Stimulated activated CD8-positive, alpha-beta memory T cell treated with anti-CD3 and anti-CD28 coated beads, Interleukin-15, amount 100 ng/mL, for 24 hours (primary cell): ENCODE measurements at places on chromosomes 2 and 18.

DNA sequence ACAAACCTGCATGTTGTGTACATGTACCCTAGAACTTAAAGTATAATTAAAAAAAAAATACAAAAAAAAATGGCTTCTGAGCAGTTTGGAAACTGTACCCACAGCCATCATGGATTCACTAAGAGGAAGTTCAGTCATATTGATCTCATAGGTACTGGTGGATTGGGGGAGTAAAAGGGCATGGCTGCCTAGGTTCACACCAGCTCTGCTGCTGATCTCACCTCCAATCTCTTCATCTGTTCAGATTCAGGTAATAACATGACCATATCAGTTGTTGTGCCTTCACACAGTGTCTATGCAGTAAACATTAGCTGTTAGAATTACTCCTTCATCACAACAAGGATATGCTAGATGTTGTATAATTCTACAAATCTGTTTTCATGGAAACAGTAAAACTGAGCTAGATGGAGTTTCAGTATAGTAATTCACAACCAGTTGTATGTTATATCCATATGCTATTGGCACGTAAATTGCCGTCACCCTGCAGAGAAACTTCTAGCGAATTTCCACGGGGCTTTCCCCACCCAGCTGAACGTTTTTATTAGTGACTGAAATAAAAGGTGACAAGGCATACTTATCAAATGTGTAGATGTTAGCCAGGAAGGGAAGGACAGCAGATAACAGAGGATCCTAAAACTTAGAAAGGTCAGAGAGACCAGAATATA lies 59.3 kb upstream of the ITM2C start:
- DNase-seq = no peak

DNA sequence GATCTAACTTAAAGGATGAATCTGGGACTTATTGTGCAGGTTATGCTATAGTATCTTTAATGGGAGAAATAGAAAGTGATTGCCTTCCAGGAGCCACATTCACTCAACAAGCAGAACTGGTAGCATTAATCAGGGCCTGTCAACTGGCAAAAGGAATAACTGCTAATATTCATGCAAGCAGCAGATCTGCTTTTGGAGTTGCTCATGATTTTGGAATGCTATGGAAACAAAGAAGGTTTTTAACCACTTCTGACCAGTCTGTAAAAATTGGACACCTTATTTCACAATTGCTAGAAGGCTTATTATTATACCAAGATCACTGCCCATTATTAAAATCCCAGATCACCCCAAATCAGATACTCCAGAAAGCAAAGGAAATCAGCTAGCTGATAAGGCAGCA lies 200.4 kb downstream of the MREG start:
- no peak for DNase-seq

GRCh38 chr2:168583710-168584521 lies 127.8 kb downstream of the CERS6 start:
- no peak for DNase-seq

- DNase-seq = no peak
Measured at GRCh38 chr2:30410217-30410616, 36.8 kb upstream of the LCLAT1 start.

- no peak for DNase-seq
Measured at GRCh38 chr2:217742841-217743240, 260.0 kb downstream of the TNS1 start.

DNA sequence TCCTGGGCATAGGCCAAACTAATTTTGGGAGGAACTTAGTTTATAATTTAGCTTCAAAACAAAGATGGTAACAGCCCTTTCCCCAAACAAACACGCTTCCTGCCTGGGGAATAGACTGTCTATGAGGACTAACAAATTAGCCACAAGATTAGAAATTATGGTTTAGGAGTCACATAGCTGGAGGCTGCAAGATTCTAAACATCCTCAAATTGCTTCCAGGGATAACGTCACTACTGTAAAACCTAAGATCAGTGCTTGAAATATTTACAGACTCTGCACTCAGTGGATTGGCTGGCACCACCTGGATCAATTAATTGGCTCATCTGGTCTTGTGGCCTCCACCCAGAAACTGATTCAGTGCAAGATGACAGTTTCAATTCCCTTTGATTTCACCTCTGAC lies 118.0 kb upstream of the TACR1 start:
- DNase-seq = no peak

- no peak for DNase-seq
Measured at GRCh38 chr2:8059255-8059654, 622.6 kb upstream of the ID2 start.

- DNase-seq = no peak
Measured at GRCh38 chr18:23849141-23849540, 159.9 kb downstream of the LAMA3 start.

- no peak for DNase-seq
Measured at GRCh38 chr2:74944987-74945787, 13.3 kb upstream of the POLE4 start.

GRCh38 chr2:172105471-172106107 lies 2.9 kb upstream of the DLX2 start:
- no peak for DNase-seq

DNA sequence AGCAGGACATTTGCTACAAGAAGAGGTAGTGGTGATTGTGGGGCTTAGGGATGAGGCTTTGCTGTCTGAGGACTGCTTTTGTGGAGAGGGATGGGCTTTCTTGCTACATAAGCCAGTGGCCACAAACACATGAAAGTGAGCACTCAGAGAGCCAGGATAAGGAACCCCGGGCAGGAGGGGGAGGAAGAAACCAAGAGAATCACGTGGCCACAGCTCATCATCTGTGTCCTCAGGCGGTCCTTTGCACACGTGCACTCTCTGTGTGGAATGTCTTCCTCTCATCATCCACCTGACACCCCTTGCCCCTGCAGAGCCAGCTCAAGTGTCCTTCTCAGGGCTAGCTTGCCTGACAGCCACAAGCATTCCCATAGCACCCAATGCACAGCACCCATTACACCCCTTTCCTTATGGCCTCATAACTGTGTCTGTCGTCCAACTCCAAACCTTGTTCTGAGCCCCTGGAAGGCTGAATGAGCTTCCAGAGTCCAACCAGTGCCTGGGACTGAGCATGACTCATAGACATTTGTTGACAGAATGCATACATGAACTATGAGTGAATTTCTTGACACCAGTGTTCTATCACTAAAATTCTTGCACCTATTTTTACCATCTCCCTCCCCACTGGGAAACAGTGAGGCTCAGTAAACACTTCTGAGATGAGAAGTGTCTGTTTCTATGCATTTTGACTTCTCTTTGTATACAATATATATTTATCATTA lies 398.3 kb downstream of the ALK start:
- DNase-seq = no peak

DNA sequence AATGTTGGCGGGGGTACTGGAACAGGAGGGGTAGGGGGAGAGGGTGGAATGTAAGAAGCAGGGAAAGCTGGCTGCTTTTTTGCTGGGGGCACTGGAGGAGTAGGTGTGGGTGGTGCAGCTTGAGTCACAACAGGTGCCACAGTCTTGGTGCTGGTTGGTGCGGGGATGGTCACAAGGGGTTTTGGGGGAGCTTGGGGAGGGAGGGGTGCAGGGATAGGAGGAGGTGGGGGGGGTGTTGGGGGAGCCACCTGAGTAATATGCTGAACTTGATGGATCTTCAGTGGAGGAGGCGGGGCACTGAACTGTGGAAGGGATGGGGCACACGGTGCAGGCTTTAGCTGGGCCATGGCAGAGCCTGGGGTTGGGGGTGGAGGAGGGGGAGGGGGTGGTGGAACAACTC lies 94.4 kb downstream of the RAPH1 start:
- no peak for DNase-seq

DNA sequence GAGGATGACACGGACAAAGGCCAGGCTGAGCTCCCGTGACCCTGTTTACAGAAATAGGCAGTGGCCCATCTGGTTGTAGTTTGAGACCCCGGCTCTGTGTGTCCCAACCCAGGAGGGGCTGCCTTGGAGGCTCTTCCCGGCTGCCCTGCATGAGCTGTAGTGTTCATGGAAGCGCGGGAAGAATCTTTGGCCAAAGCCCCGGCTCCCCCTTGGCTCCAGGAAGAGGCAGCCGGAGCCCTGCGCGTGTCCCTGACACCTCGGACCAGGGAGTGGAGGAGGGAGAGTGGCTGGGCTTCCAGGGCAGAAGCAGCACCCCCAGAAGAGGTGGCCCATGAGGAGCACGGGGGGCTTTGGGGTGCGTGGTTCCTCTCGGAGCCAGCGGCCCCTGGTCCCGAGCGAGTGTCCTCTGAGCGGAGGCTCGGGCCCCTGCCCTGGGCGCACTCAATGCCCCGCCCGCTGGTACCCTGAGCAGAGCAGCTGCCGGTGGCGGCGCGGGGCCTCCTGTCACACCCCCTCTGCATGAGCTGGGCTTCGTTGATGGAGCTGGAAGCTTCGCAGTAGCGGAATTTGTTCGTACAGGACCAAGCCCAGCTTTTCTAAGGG lies 21.7 kb downstream of the GPR35 start:
- no peak for DNase-seq

- DNase-seq = no peak
Measured at GRCh38 chr2:67938053-67938452, 124.8 kb downstream of the C1D start.

DNA sequence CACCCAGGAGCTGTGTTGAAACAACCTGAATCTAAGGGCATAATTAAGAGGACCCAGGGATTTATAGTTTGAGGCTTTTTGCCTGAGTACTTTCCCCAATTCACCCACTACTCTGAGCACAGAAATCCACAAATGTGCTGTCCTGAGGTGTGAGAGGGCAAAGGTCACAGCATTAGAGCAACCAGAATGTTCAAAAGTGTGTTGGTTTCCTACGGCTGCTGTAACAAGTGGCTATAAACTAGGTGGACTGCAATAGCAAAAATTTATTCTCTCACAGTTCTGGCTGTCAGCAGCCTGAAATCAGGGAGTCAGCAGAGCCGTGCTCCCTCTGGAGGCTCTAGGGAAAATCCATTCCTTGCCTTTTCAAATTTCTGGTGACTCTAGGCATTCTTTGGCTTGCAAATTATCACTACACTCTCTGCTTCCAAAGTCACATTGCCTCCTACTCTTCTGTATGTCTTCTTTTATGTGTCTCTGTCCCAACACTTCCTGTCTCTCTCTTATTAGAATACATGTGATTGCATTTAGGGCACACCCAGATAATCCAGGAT lies 91.4 kb upstream of the TACR1 start:
- no peak for DNase-seq

GRCh38 chr2:11809586-11810236 lies 63.3 kb downstream of the LPIN1 start:
- DNase-seq = no peak

DNA sequence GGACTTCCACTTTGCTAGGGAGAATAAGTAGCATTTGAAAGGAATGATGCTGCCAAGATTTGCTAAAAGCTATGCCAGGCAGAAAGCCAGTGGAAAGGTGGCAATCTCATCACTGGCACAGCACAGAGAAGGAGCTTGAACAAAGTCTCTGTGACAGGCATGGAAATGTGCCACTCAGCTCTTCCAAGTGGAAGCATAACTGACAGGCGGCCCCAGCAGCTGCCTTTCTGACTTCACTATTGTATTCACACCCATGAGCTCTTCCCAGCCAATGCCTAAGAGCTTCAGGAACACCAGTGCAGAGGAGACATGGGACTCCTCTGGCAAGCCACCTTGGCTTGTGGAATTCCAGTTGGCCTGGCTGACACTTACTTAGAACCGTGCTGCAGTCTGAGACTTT lies 134.6 kb upstream of the REG3G start:
- no peak for DNase-seq

GRCh38 chr2:100924520-100925451 lies 77.3 kb upstream of the RPL31 start:
- no peak for DNase-seq

- no peak for DNase-seq
Measured at GRCh38 chr2:45353879-45354278, 257.2 kb downstream of the SRBD1 start.

GRCh38 chr18:11516751-11517503 lies 92.5 kb upstream of the SLC35G4 start:
- DNase-seq = no peak

GRCh38 chr2:42809819-42810120 lies 17.4 kb upstream of the HAAO start:
- no peak for DNase-seq

DNA sequence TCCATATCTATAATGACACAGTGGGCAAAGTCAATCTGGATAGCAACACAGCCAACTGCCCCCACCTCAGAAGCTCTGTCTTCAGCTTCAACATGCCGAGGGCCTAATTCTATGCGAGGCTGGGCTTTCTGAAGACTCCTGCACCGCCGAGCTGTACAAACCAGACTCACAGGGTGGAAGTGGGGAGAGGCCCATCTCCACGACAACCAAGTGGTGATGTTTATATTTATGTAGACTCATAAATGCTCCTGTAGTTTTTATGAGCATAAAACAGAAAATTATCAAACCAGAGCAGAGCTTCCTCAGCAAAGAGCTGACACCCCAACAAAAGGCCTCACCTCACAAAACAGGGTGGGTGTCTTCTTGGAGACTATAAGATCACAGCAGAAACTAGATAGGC lies 77.0 kb upstream of the LGALSL start:
- DNase-seq = no peak

DNA sequence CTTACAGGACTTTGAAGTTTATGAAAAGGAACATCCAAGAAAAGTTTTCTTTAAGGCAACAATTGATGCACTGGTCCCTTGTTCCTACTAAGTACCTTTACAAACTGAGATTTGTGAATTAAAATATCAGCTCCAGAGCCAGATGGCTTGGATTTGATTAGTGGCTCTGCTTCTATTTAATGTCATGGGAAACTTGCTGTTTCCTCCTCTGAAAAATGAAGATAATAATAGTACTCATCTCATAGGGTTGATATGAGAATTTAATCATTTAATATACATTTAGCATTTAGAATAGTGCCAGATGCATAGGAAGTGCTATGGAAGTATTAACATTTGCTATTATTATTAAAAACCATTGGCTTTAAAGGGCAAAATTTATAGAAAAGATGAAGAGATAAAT lies 2.6 kb upstream of the GAREM1 start:
- no peak for DNase-seq

DNA sequence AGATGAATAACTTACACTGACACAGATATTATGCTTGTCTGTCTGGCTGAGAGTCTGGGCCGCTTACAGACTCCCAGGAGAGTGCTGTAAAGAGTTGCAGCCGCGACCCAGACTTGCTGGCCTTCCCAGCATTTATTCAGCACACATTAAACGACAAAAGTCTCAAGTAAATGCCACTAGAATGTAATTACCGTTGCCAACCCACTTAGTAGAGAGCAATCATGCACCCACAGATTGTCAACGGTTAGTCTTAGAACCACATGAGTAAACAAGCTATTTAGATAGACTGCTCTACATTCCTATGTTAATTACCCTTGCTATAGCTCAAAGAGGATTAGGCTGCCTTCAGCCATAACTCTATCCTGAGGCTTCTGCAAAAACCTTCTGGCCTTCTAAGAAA lies 47.8 kb upstream of the C2orf74 start:
- no peak for DNase-seq

- DNase-seq = no peak
Measured at GRCh38 chr2:204732019-204732418, 186.7 kb downstream of the PARD3B start.

DNA sequence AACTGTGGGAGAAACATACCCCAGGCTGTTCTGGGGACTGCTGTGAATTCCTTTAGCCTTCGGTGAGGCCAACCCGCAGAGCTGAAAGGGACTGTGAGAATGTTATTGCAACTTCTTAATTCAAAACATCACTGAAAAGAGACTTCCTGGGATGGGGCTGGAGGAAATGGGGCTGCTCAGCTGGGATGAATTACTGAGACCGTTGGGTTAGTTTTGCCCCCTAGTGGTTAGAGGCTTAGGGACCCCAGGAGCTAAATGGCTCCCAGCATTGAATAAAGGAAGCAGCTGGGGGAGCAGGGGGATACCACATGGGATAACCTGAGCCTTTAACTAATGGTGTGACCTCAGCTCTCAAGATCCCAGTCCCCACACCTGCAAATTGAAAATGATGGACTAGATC lies 941.1 kb upstream of the FANCL start:
- DNase-seq = no peak

- DNase-seq = no peak
Measured at GRCh38 chr2:51324051-51324450, 292.1 kb upstream of the NRXN1 start.
